ENCODE measurements at places on chromosomes 1 and 21.

- DNase-seq = no peak
Observed at GRCh38 chr1:226638608-226639007, 90.0 kb downstream of the STUM start.

DNA sequence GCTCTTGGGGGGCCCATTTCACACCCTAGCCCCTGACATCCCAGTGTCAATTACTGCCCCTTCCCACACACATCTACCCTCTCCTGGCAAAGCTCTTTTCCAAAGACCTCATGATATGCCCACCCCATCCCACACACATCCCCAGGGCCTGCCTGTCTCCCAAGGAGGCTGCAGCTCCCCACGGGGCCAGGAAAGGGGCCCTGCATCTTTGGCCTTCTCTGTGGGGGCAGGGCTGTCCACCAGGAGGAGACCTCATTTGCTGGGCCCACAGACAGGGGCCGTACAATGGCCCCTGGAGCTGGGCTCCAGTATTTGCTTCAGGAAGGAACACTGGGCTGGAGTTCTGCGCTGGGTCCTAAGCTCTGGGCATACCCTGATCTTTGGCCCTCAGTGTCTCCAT lies 65.6 kb upstream of the RUNX3 start:
- DNase-seq = no peak

- no peak for DNase-seq
Observed at GRCh38 chr1:84107955-84108354, 36.1 kb upstream of the PRKACB start.

DNA sequence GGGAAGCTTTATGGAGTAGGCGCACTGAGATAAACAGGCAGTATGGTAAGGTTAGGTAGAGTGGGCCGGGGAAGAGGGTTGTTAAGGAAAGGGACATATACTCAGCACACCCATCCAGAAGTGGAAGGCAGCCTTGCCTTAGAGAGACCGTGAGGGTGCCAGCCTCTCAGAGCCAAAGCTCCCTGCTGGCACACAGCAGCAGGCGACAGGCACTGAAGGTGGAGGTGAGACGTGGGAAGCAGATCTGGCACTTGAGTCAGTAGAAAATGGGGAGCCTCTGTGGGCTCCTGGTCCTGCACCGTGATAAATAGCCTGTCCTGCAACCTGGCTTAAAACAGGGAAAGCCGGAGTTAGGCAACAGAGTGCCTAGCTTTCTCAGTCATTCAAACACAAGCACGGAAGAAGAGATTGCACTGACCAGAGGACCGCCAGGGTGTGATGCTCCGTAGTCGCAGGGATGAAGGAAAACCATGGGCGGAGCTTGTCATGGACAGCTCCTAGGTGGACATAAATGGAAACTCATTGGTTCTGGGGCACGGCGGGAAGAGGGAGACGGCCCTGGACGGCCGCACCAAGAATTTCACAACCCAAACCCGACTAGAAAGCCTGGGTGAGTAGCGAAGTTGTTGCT lies 15.5 kb downstream of the KCNK1 start:
- no peak for DNase-seq

DNA sequence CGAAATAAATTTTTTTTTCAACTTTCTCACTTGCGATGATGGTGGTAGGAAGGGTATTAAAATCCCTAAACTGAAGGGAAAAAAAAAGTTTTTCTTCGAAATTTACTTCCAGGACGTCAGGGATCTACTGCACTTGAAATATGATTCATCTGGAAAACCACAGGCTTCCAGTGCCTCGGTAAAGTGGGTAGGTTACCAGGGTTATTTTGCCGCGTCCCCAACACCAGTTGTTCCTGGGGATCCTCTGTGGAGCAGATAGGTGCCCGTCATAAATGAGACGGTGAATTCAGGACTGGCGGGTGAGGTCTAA lies 773 bp downstream of the RABIF start:
- DNase-seq = no peak

DNA sequence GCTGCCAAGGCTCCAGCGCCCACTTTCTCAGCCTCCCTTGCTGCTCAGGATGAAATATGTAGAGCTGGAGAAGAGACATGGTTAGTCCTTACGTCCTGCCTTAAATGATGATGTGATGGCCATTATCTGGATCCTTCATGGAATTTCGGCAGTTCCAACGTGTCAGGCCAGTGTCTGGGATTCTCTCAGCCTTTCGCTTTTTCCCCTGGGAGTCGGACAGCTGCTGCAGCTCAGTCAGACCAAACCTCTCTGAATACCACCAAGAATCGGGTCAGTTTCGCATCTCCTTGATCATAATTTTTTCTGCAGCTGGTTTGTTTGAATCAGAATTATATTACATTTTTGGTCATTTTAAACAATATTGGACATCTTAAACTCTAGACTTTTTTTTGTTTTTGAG lies 22.3 kb upstream of the KLHDC8A start:
- no peak for DNase-seq

DNA sequence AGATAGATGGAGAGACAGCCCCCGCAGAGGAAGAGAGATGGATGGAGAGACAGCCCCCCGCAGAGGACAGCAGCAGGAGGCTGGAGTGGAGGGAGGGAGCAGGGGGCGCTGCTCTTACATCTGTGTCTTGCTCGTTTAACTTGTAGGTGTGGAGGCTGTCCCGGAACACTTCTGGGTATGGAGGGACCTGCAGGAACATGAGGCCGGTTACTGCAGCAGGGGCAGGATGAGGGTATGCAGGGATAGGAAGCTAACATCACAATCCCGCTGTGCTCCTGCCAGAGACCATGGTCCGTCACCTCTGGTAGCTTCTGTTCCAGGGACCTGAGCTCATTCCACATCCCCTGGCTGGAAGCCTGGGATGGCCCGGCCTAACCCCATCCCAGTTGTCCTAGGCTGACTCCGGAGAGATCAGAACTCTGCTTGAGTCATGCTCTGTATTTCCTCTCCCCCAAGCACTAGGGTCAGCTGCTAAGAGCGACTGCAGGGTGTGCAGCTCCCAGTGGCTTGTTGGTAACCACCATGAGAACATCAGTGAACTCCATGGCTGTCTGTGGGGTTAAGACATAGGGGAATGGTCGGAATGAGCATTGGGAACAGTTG lies 36.7 kb upstream of the GOLT1A start:
- DNase-seq = no peak

DNA sequence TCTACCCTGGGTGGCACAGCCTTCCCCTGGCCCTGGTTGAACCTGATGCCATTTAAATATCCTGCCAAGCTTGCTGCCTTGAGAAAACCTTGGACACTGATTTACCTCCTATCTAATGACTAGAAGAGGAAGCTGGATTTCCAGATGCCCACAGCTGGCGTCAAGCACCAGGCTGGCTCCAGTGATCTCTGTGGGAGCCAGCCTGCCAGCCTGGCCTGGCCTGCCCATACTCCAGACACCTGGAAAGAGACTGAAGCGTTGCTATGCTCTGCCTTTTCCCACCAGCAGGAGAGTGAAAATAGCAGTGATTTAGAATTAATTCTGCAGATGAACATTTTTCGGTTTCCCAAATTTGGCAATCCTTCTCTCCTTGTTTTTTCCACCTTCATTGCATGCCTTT lies 11.5 kb upstream of the EIF4G3 start:
- no peak for DNase-seq

DNA sequence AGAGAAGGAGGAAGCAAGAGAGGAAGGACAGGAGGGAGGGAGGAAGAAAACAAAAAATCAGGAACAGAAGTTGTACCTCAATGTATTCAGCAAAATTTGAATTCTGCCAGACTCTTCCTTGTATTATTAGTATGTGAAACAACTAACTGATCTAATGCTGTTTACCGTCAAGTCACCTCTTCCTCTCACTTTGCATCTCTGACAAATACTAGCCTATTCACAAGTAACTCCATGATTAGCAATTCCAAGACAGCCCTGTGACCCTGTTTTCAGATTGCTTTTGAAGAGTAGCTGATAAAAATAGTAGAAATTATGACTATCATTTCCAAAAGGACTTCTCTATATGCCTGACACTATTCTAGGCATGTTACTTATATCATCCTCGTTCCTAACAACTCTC lies 445.4 kb downstream of the NEGR1 start:
- no peak for DNase-seq

DNA sequence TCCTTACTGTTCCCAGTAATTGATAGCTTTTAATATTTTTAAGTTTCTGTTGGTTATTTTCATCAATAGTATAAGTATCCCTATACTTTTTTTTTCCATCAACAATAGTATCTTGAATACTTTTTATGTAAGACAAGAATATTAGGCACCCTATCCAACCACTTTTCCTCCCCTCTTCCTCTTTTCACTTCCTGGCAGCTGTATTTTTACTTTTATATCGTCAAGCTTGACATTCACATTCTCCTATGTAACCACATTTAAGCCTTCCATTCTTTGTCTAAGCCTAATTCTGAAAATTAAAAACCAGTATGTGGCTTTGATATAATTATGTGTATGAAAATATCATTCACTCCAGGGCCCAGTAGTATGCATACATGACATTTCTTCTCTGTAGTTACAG lies 9.3 kb downstream of the TMEM39B start:
- DNase-seq = no peak

DNA sequence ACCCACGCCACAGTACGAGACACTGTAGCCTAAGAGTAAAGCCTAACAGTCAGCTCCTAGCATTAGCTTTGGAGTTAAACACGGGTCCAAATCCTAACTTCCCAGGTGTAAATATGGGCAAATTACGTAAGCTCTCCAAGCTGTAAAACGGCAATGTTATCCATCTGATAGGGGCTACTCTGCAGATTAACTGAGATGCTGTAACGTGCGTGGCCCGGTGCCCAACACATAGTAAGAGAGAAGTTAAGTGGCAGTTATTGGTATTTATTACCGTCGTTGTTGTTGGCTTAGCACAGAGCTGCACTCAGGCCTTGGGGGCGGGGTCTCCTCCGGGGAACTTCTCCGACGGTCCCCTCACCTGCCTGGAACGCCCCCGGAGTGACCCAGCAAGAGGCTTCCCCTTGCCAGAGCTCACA lies 457 bp downstream of the TRAPPC3 start:
- no peak for DNase-seq

DNA sequence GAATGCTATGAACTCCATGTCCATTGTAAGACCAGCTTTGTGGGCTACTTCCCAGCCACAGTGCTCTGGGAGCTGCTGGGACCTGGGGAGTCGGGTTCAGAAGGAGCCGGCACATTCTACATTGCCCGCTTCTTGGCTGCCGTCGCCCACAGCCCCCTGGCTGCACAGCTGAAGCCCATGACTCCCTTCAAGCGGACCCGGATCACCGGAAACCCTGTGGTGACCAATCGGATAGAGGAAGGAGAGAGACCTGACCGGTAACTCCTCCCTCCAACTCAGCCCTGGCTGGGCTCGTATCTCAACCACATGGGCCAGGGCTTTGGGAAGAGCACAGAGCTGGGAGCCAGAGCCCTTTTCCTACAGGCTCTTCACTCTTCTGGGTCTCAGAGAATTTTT lies 15.4 kb downstream of the MOV10 start:
- DNase-seq = no peak

DNA sequence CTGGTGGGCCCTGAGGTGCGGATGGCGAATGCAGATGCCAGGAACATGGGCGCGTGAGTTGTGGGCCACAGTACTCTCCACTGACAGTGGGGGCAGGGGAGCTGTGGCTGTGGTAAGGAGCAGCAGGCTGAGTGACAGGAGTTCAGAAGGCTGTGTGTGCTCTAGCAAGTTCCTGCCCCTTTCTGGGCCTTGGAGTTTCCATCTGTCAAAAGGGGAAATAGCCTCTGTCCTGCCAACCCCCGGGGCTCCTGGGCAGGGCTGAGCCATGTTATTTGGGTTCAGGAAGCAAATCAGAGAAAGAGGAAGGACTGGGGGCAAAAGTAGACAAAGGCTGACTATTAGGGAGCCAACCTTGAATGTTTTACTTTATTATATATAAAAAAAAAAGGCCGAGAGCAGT lies 19.5 kb upstream of the MFN2 start:
- no peak for DNase-seq

DNA sequence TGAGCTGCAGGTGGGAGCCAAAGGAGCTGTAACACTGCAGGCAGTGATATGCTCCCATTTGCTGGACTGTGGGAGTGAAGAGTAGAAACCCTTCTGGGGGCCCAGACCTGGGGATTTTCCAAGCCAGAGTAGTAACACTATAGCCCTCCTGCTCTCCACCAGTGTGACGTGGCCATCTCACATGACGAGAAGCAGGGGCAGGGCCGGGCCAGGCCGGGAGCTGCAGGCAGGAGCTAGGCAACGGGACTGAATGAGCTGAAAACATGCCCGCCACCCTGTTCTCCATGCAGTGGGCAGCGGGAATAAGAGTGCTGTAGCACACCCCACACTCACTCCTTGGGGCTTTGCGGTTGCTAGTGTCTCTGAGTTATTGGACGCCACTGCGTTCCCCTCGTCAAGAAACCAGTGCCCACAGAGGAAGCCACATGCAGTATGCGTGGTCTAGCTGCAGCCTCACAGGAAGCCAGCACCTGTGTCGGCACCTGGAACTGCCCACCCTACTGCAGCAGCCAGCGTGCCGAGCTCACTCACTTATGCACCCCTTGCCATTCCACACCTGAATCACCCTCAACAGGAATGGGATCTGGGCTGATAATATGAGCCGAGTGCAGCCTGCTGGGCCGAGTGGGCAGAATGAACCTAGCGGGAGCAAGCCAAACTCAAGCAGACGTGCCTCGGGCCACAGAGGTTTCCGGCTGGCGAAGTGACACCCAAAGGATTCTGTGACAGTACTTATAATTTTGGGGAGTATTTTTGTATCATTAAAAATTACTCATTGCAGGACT lies 1389.6 kb downstream of the KCNT2 start:
- no peak for DNase-seq

GRCh38 chr1:86913399-86913895 lies 479 bp downstream of the SELENOF start:
- DNase-seq = no peak

DNA sequence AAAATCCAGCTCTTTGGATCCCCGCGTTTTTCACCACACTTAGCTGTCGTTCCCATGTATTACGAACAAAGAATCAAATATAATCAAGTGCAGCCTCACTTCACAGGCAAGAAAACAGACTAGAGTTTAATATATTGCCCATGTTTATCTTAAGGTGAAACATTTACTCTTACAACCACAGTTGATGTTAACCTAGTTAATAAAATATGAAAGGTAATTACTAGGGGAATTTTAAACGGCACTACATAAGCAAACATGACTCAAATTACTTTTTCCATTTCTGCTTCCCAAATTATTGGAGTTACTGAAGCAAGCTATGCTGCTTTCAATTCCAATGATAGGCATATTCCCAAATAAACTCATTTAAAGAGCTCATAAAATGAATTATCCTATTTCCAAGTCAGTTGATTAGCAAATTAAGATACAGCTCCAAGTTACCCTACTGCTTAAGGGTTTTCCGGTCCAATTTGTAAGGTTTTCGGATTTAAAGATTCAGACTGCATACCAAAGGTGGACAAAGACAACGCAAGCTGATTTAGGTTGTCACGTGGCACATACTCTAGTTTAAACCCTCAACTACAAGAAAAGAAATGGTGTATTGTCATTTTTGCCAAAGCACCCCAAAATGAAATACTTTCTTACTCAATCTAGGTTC lies 5.9 kb downstream of the COX20 start:
- DNase-seq = no peak

Measured in stimulated activated CD8-positive, alpha-beta memory T cell treated with anti-CD3 and anti-CD28 coated beads, Interleukin-7, amount 100 ng/mL, for 1 hour (primary cell).